ENCODE measurements at places on chromosomes 2 and 18.
A peak's percentile ranks its signal among the peaks of the same experiment; 100 is the strongest.

- DNase-seq: no peak
These were observed 26.2 kb downstream of the MEIS1 start for GRCh38 chr2:66461001-66461663.

DNA sequence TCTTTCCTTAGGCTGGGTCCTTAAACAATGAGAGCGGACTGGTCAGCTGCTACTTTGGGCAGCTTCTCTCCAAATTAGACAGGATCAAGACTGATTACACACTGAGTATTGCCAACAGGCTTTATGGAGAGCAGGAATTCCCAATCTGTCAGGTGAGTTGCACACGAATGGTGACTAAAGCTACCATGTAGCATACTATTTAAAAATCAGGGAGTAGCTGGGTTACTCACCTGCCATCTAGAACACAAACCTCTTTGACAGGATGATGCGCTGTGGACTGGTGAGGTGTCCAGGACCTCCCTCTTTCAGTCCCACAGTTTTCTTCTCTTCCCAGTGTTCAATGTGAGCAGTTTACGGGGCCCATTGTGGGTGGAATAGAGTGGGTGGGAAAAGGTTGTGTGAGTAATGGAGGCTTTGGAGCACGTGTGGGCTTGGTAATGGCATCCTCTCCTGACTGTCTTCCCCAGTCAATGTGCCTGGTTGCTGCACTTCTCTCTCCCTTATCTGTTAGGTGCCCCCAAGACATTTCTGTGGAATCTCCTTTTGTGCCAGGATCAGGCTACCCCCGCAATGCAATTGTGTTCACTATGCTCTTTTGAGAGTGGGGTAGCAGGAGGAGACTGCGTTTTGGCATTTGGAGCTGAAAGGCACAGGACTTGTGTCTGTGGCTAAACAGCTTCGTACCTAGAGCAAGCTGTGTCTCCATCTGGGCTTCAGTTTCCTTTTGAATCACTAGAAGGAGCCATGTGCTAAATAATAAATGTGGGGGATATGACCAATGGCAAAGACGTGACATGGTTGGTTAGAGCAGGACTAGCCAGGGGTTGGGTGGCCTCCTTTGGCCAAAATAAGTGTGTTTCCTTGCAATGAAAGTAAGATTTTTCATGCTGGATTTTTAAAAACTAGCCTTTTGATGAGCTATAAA lies 17.7 kb downstream of the SERPINB12 start:
- DNase-seq: peak; percentile 4

- peak; percentile 26 for DNase-seq
These were observed 27.5 kb downstream of the CDH20 start for GRCh38 chr18:61360404-61361383.

- no peak for DNase-seq
These were observed 84.3 kb downstream of the AGPS start for GRCh38 chr2:177476897-177477296.

DNA sequence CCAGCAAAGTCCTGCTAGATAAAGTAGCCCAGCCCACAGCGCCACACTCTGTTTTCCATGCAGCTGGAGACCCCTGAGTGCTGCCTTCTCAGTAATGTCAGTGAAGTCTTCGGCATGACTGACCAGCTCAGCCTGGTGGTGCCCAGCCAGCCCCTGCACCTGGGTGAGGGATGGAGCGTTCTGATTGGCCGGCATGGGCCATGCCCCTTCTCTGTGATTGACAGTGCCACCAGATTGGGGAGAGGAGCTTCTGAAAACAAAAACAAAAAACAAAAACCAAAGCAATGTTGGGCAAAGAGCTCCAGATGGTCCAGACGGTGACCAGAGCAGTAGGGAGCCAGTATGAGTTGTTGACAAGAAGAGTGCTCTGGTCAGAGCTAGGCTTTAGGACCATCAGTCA lies 122.6 kb downstream of the DYSF start:
- DNase-seq: no peak

DNA sequence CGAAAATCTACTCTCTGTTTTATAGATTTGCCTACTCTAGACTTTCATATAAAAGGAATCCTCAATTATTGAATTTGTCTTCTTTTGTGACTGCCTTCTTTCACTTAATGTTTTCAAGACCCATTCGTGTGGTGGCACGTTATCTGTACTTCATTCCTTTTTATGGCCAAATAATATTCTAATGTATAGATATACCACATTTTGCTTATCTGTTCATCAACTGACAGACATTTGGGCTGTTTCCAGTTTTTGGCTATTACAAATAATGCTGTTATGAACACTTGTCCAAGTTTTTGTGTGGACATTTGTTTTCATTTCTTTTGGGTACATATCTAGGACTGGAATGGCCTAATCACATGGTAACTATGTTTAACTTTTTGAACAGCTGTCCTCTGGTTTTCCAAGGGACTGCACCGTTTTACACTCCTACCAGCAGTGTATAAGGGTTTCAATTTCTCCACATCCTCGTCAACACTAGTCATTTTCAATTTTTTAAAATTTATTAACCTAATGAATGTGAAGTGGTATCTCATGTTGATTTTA lies 9.3 kb upstream of the NPAS2 start:
- no peak for DNase-seq
